ENCODE measurements at places on chromosomes 7 and 10. TPM values are rescaled to one million over a fixed set of nuclear protein-coding genes. Genes with fewer than 3 reads are reported as not detected.

LSM5 gene
- 26.8 TPM for total RNA-seq

ACHE gene
- total RNA-seq, result 24.7 TPM

DNA sequence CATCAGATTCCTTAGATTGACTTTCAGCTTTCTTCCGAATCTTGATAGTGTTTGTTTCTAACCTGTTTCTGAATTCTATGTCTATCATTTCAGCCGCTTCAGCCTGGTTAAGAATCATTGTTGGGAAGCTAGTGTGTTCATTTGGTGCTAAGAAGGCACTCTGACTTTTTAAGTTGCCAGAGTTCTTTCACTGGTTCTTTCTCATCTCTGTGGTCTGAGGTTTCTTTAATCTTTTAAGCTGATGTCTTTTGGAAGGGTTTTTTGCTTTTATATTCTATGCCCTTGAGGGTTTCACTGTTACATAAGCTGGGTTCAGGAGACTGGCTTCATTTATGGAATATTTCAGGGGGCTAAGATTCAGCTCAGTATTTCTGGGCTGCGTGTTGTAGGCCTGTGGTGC, 104.5 kb upstream of the PRSS58 start:
- DNase-seq, result no peak

- DNase-seq, result no peak
These were observed 631 bp downstream of the RTKN2 start for GRCh38 chr10:62268027-62268398.

- DNase-seq, result no peak
These were observed 32.3 kb downstream of the GARS1 start for GRCh38 chr7:30627026-30627425.

DNA sequence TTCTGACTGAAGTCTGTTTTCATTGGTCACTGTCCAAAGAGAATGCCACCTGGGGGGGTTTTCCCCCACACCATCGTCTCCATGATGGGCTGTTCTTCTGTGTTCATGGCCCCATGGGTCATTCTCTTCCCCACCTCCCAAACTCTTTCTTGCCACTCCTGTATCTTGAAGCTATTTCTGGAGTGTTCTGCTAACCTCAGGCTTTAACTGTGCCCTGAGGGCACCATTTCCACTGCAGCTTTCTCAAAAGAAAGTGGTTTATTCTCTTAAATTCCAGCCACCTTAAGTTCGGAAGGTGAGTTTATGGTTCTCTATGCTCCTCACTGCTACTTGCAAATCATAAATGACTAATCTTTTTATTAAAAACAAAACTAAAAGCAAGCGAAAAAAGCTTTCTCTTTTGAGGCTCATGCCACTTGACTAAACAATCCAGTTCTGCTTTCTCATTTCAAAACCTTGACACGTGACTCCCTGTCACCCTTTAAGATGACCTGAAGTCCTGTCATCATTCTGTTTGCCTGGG, 7.4 kb upstream of the APBB1IP start:
- no peak for DNase-seq
